Upper lobe of right lung (tissue), 1 donor: ENCODE measurements at places on chromosomes 5 and 9. TPM values are rescaled to one million over a fixed set of nuclear protein-coding genes. Genes with fewer than 3 reads are reported as not detected.

DNA sequence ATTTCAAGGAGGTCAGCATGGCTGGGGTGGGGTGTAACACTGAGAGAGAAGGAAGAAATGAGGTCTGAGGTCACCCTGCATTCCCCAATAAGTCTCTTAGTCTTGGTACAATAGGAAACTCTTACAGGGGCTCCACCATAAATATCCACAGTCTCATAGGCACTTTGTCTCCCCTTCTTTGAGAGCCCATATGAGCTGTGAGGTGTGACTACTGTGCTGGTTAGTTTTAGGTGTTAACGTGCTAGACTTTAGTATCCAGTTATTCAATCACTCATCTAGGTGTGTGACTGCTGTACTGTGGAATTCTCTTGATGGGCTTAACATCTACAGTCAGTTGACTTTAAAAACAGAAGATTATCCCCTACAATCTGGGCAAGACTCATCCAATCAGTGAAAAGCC, 378.1 kb upstream of the RFX3 start:
- no peak for DNase-seq
- H3K36me3 ChIP-seq, result no peaks in the 10 kb centered on the region
- no peak overlapping the region for H3K27ac ChIP-seq
- no peak overlapping the region for H3K4me3 ChIP-seq

- H3K36me3 ChIP-seq, result no peaks in the 10 kb centered on the region
- peaks cover 6% of the 10 kb centered on the region for H3K4me1 ChIP-seq
- H3K4me3 ChIP-seq, result no peak overlapping the region
- H3K27ac ChIP-seq, result no peak overlapping the region
- H3K27me3 ChIP-seq, result no peaks in the 10 kb centered on the region
Observed at GRCh38 chr5:115379622-115380344, 83.3 kb upstream of the CCDC112 start.

Gene FBP2
- not detected for total RNA-seq

GRCh38 chr5:124823380-124823779, 76.9 kb upstream of the ZNF608 start:
- H3K4me3 ChIP-seq, result no peak overlapping the region
- peaks cover 13% of the 10 kb centered on the region for H3K4me1 ChIP-seq
- H3K36me3 ChIP-seq, result no peaks in the 10 kb centered on the region
- no peak for DNase-seq
- H3K27ac ChIP-seq, result no peak overlapping the region

Gene TSSK1B
- not detected for total RNA-seq

Gene SLC6A18
- not detected for total RNA-seq

- no peaks in the 10 kb centered on the region for H3K27me3 ChIP-seq
- no peak overlapping the region for H3K4me3 ChIP-seq
- no peak for DNase-seq
- peaks cover 5% of the 10 kb centered on the region for H3K4me1 ChIP-seq
- H3K27ac ChIP-seq, result no peak overlapping the region
- no peaks in the 10 kb centered on the region for H3K36me3 ChIP-seq
Observed at GRCh38 chr9:105054491-105054890, 126.5 kb upstream of the ABCA1 start.
